ENCODE measurements at places on chromosomes 5 and 9.

- DNase-seq, result no peak
- peaks cover 15% of the 10 kb centered on the region for H3K4me1 ChIP-seq
- H3K4me3 ChIP-seq, result no peak overlapping the region
- peaks cover under 1% of the 10 kb centered on the region for H3K27me3 ChIP-seq
- H3K27ac ChIP-seq, result peak overlapping the region; percentile 59
Observed at GRCh38 chr9:110041452-110041851, 166.5 kb downstream of the C9orf152 start.

DNA sequence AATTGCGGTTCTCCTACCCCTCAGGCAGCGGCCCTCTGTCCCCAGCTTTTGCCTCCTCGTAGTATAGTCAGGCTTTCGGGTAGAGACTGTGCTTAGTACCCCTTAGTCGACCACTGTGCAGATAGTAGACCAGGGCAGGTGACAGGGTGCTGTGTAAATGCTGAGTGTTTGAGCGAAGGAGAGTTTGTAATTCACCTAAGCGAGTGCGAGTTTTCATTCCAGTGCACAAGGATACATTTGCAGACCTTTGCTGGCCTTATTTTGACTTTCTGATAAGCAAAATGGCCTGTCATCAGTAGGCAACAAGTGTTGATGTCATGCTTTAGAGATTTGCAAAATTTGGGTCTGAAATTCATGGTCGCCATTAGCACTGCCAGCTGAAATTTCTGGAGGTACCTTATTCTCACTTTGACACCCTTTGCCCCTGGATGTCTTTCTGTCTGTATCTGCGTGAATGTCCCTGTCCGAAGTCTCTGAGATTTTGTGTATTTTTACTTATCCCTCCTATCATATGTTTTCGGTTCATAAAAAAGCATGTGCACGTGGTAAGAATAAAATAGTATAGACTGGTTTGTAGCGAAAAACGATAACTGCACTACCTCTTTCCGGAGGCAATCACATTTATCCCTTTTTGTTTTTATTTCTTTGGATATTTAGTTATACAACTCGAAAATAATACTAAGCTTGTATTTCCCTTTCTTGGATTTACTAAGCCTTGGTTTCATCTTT lies 1.9 kb downstream of the LMNB1 start:
- no peaks in the 10 kb centered on the region for H3K36me3 ChIP-seq
- no peak for DNase-seq
- peak overlapping the region; percentile 92 for H3K27ac ChIP-seq
- H3K27me3 ChIP-seq, result no peaks in the 10 kb centered on the region

GRCh38 chr5:176517053-176517661 lies 20.0 kb downstream of the RNF44 start:
- H3K36me3 ChIP-seq, result no peaks in the 10 kb centered on the region
- no peaks in the 10 kb centered on the region for H3K4me1 ChIP-seq
- no peak overlapping the region for H3K27ac ChIP-seq
- DNase-seq, result no peak

GRCh38 chr5:75648712-75649111 lies 37.5 kb downstream of the ANKDD1B start:
- no peaks in the 10 kb centered on the region for H3K4me1 ChIP-seq
- no peaks in the 10 kb centered on the region for H3K36me3 ChIP-seq
- no peak overlapping the region for H3K4me3 ChIP-seq
- peak overlapping the region; percentile 88 for H3K27ac ChIP-seq
- DNase-seq, result peak; percentile 72

DNA sequence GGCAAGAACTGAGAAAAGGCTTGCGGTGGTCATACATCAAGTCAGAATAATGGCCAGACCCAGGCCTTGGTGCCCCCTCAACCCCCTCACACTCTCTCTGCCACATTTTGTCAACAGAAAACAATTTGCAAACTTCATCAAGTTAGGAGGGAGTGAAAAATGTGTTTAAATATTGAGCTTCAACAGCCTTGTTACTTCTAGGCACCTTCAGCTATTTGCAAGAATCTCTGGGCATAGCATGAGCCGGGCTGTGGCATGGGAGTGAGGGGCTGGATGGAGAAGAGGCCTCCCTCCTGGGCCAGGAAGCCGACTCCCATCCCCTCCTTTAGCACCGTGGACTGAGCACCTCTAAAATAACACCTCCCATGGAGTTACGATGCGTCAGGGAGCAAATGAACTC lies 52.2 kb upstream of the GRHPR start:
- DNase-seq, result no peak
- H3K4me1 ChIP-seq, result no peaks in the 10 kb centered on the region
- no peaks in the 10 kb centered on the region for H3K27me3 ChIP-seq

GRCh38 chr5:133117166-133117911 lies 65.5 kb downstream of the HSPA4 start:
- H3K4me3 ChIP-seq, result no peak overlapping the region
- H3K27ac ChIP-seq, result peak overlapping the region; percentile 5
- no peak for DNase-seq
- H3K4me1 ChIP-seq, result peaks cover 12% of the 10 kb centered on the region
- no peaks in the 10 kb centered on the region for H3K36me3 ChIP-seq
- no peaks in the 10 kb centered on the region for H3K27me3 ChIP-seq

- no peak for DNase-seq
- no peak overlapping the region for H3K4me3 ChIP-seq
- no peaks in the 10 kb centered on the region for H3K27me3 ChIP-seq
Observed at GRCh38 chr9:121528642-121529041, 29.0 kb upstream of the GGTA1 start.

DNA sequence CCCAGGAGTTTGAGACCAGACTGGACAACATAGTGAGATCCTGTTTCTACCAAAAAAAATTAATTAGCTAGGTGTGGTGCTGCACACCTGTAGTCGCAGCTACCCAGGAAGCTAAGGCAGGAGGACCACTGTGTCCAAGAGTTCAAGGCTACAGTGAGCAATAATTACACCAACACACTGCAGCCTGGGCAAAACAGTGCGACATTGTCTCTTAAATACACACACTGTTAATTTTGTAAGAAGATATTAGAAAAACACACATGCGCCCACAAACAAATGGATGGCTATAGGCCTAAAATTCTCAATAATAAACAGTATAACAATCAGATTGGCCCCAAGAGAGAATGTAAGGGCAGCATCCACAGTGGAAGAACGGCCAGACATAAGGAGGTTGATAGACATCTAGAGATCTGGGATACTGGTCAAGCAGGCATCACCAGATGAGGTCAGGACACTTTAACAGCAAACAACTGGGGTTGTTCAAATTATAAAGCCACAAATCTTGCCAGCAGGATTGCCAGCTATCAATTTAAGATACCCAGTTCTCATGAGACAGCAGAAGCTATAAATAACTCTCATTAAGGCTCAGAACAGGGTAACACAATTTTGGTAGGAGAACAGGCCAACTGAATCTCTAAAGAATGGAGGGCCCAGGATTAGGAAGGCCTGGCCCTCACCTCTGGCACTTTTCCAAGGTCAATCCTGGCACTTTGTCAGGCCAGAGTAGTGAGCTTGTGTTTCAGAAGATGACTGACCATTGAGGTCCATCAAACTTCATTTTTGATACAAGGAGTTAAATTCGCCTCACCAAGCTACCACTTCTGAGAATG lies 29.5 kb downstream of the GOLPH3 start:
- H3K36me3 ChIP-seq, result no peaks in the 10 kb centered on the region
- peaks cover 26% of the 10 kb centered on the region for H3K4me1 ChIP-seq
- no peak overlapping the region for H3K27ac ChIP-seq
- H3K27me3 ChIP-seq, result no peaks in the 10 kb centered on the region

- H3K27me3 ChIP-seq, result peaks cover 100% of the 10 kb centered on the region
- H3K4me3 ChIP-seq, result no peak overlapping the region
- H3K4me1 ChIP-seq, result peaks cover 8% of the 10 kb centered on the region
- H3K27ac ChIP-seq, result no peak overlapping the region
Observed at GRCh38 chr5:173247041-173247440, 12.0 kb upstream of the NKX2-5 start.

- no peaks in the 10 kb centered on the region for H3K4me1 ChIP-seq
- H3K27ac ChIP-seq, result no peak overlapping the region
- H3K27me3 ChIP-seq, result no peaks in the 10 kb centered on the region
- DNase-seq, result no peak
Observed at GRCh38 chr5:43215073-43215631, 23.1 kb downstream of the NIM1K start.

GRCh38 chr9:131719262-131719908 lies 20.5 kb downstream of the RAPGEF1 start:
- no peak overlapping the region for H3K27ac ChIP-seq
- no peaks in the 10 kb centered on the region for H3K27me3 ChIP-seq
- H3K4me3 ChIP-seq, result no peak overlapping the region

- H3K36me3 ChIP-seq, result no peaks in the 10 kb centered on the region
- H3K27ac ChIP-seq, result no peak overlapping the region
- H3K4me3 ChIP-seq, result no peak overlapping the region
- no peak for DNase-seq
Observed at GRCh38 chr5:127571314-127572131, 54.1 kb downstream of the PRRC1 start.

DNA sequence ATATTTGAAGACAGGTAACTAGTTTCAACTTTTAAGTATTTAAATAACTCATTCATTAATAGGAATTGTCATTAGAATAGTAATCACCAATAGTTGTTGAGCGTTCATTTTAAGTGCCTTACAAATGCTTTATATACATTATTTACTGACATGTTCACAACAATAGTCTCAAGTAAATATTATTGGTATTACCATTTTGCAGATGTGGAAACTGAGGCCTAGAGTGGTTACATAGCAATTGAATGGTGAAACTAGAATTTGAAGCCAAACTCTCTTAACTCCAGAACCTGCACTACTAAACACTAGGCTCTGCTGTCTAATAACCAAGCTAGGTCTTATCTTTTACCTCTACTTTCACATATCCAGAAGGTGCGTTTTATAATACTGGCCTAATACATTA lies 4.8 kb upstream of the HSPA9 start:
- no peak overlapping the region for H3K4me3 ChIP-seq
- no peak for DNase-seq
- H3K27me3 ChIP-seq, result no peaks in the 10 kb centered on the region
- peaks cover 5% of the 10 kb centered on the region for H3K4me1 ChIP-seq

DNA sequence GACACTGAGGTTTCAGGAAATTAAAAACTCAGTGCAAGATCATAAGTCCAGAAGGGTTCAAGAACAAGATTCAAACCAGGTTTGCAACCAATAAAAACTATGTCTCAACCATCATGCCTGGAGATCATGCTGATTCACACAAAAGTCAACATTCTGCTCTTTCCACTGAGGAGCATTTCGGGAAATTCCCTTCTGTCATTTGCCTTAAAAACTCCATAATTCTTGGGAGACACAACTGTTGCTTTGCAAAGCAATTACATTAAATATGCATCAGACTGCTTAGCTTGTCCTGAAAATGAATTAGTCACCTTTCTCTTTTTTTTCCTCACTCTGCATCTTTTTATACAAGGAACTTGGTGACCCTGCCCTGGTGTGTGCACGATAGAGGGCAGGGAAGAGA lies 275.9 kb upstream of the ZNF462 start:
- no peak for DNase-seq
- H3K4me3 ChIP-seq, result no peak overlapping the region
- peaks cover 8% of the 10 kb centered on the region for H3K4me1 ChIP-seq
- H3K27ac ChIP-seq, result no peak overlapping the region

DNA sequence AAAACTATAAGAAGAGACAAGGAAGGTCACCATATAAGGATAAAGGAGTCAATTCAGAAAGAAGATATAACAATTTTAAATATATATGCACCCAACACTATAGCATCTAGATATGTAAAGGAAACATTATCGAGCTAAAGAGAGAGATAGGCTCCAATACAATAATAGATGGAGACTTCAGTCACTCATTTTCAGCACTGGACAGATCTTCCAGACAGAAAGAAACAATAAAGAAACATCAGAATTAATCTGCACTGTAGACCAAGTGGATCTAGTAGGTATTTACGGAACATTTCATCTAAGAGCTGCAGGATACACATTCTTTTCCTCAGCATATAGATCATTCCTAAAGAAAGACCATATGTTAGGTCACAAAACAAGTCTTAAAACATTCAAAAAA lies 463.5 kb downstream of the KCTD16 start:
- no peaks in the 10 kb centered on the region for H3K36me3 ChIP-seq
- no peaks in the 10 kb centered on the region for H3K4me1 ChIP-seq
- H3K4me3 ChIP-seq, result no peak overlapping the region
- no peak overlapping the region for H3K27ac ChIP-seq

- H3K4me1 ChIP-seq, result peaks cover 2% of the 10 kb centered on the region
- no peaks in the 10 kb centered on the region for H3K36me3 ChIP-seq
- H3K27me3 ChIP-seq, result no peaks in the 10 kb centered on the region
- H3K27ac ChIP-seq, result no peak overlapping the region
Observed at GRCh38 chr9:104073770-104074133, 20.4 kb upstream of the SMC2 start.

GRCh38 chr9:121393318-121393717 lies 23.3 kb upstream of the STOM start:
- no peaks in the 10 kb centered on the region for H3K27me3 ChIP-seq
- H3K36me3 ChIP-seq, result no peaks in the 10 kb centered on the region
- H3K4me3 ChIP-seq, result no peak overlapping the region
- no peak overlapping the region for H3K27ac ChIP-seq
- H3K4me1 ChIP-seq, result no peaks in the 10 kb centered on the region

DNA sequence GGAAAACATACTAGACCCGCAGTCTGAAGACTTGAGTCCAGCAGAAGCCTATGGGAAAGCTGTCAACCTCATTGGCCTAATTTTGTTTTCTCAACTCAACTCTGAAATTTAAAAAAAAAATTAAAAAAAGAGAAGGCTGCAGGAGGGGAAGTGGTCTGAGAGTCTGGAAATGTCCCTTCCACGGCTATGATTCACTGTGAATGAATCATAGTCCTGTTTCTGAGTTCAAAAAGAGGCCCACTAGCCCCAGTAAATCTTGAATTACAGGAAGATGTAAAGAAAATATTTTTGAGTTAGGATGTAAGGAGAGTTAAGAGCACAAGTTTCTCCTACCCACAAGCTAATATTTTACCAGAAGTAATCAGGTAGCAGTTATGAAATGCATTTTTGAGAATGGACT lies 565.5 kb upstream of the DMAC1 start:
- peak; percentile 47 for DNase-seq
- H3K36me3 ChIP-seq, result no peaks in the 10 kb centered on the region
- H3K4me1 ChIP-seq, result peaks cover 12% of the 10 kb centered on the region
- no peak overlapping the region for H3K4me3 ChIP-seq

All from hepatocyte (in vitro differentiated cells).